Renal cortical epithelial cell (primary cell): ENCODE measurements at places on chromosomes 7 and 10.

GRCh38 chr7:103447073-103447960 is 1.3 kb upstream of the SLC26A5 start:
- DNase-seq: peak; percentile 34

GRCh38 chr7:26995666-26996065 is 100.1 kb downstream of the HOXA1 start:
- no peak for DNase-seq

DNA sequence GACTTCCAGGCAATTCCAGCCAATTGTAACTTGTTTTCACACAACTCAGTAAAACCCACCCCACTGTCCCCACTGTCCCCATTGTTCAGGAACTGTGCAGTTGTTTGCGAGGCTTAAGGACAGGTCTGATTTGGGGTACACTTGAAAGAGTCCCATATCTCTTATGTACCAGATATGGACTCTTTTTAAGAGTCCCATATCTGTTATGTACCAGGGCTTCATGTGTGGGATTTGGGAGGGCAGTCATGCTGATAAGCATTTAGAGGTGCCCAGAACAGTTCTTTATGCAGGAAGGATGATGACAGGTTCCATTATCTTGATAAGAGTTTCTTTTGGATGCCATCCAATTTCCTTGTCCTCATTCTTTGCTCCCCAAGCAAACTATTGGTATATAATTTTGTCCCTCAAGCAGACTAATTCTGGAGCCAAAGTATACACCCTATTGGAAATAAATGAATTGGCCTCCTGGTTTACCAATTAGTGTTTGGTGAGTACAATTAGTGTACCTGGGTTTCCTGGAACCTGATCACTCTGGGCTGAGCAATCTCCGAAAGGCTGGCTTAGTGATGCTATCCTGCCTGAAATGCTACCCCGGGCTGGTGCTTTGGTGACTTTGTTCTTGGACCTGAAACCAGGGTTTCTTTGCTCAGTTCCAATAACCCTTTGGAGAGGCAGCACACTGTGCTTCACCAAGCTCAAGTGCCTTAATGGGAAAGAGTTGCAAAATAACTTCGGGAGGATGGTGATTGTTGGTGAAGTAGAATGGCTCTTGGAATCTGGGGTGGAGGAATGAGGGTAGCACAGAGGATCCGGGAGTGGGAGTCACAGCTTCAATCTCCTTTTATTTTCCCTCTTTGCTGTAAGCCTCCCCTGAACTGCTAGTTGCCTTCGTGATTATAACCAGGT is 6.2 kb upstream of the DMBT1 start:
- no peak for DNase-seq

- DNase-seq: peak; percentile 68
Measured at GRCh38 chr7:133491846-133492652, 239.2 kb downstream of the EXOC4 start.

- DNase-seq: no peak
Measured at GRCh38 chr7:133367561-133367960, 114.7 kb downstream of the EXOC4 start.

DNA sequence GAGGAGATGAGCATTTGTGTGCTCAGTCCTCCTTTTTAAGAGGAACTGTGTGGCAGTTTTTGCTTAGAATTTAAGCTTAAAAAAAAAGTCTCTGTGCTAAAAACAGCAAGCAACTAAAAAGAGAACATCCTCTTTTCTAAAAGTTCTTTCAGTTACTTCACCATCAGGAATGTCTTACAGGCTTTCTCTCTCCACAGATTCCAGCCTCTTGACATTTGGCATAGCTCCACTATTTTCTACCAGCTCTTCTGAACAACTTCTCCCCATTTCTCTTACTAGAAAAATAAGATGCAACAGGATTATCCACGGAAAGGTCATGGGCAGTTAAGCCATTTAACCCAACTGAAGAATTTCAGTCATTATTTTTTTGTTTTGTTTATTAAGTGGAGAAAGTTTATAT is 13.2 kb downstream of the PCLO start:
- DNase-seq: peak; percentile 53

GRCh38 chr10:113720386-113720785 is 31.1 kb upstream of the PLEKHS1 start:
- DNase-seq: no peak

- no peak for DNase-seq
Measured at GRCh38 chr10:79230850-79231249, 116.4 kb upstream of the PPIF start.

DNA sequence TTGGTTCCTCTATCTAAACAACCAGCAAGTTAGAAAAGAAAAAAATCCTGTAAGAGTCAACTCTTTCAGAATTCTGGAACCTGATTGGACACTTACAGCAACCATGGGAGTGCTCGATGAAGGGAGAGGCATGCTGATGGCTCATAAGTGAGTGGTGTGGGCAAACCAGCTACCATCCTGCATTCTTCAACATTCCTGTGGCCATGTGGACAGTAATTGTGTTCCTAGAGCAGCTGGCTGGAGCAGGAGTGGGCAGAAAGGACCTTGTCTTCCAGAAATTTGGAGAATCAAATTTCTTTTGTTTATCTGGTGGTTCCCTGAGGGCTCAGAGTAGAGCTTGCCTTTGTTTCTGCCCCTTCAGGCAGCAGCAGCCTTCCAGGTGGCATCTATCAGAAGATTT is 22.5 kb upstream of the MYL7 start:
- peak; percentile 96 for DNase-seq

- DNase-seq: no peak
Measured at GRCh38 chr7:115722302-115722977, 308.1 kb downstream of the TFEC start.

DNA sequence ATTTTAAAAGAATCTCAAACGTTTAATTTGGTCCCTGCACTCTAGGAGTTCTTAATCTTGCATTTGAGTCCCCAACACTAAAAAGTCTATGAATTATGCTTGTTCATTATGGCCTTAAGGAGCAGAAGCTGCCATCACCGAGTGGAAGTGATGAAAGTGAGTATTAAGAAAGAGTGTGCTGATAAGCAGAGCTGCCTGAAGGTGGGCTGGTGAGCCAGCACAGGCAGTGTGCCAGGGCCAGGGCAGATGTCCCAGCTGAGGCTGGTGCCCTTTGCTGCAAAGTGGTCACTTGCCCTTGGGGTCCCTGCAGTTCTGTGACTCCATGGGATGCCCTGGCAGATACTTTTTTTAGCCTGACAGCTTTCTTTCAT is 72.9 kb upstream of the LOXL4 start:
- no peak for DNase-seq

DNA sequence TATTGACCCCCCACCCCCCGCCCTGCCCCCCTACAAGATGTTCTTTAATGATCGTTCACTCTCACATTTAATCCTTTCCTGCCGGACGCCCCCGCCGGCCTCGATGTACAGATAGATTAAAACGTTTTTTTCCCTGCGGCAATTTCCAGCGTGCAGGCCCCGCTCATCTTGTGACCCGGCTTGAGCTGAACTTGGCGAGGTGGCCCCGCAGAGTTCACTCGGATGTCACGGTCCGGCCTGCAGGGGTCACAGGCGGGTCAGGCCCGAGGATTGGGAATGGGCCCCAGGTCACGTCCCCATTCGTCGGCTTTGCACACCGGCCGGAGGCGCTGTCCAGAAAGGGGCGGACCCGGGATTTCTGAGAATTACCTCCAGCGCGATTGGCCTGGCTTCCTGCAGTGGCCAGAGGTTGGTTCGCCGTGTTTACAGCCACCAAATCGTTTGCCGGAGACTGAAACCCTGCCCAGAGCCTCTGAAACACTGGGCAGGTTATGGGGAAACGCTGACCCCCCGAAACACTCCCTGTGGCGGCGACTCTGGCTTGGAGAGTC is 1.9 kb upstream of the CYP26A1 start:
- DNase-seq: peak; percentile 30

DNA sequence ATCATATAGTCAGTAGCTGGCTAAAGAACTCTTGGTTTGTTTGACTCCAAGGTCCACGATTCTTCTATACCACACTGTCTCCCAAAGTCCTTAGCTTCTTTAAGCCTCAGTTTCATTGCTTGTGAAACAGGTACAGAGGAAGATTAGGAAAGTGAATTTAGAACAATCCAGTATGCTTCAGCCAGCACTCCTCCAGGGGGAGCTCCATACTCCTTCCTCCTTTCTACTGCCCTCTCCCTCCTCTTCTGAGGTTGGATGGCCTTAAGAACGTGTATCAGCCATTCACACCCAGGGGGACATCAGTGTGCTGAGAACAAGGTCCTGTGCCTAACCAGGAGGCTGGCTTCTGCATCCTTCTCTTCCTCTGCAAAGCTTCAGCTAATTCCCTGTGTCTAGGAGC is 54.8 kb upstream of the CALD1 start:
- peak; percentile 38 for DNase-seq

- peak; percentile 96 for DNase-seq
Measured at GRCh38 chr10:99775850-99776249, 6.6 kb upstream of the ABCC2 start.

DNA sequence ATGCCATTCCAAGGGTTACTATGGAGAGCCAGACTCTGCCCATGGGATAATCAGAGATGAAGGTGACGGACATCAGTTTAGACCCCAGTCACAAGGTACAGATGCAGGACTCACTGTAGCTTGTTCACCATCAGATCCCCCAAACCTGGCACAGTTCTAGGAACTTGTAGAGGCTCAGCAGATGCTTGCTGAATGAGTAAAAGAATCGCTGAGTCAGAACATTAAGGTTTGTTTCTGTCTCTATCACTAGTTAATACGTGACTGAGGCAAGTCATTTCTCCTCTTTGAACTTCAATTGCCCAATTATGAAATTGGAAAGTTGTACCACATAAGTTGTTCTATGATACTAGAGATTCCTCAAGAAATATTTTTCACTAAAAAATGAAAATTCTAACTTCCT is 65.1 kb downstream of the PPP1R3C start:
- DNase-seq: peak; percentile 84

GRCh38 chr10:5269791-5270190 is 73.2 kb downstream of the AKR1C4 start:
- no peak for DNase-seq

GRCh38 chr10:71657604-71658466 is 61.7 kb downstream of the C10orf105 start:
- DNase-seq: no peak

- DNase-seq: no peak
Measured at GRCh38 chr7:18064242-18064838, 36.7 kb upstream of the PRPS1L1 start.

- no peak for DNase-seq
Measured at GRCh38 chr10:95837783-95838182, 70.0 kb upstream of the CC2D2B start.

DNA sequence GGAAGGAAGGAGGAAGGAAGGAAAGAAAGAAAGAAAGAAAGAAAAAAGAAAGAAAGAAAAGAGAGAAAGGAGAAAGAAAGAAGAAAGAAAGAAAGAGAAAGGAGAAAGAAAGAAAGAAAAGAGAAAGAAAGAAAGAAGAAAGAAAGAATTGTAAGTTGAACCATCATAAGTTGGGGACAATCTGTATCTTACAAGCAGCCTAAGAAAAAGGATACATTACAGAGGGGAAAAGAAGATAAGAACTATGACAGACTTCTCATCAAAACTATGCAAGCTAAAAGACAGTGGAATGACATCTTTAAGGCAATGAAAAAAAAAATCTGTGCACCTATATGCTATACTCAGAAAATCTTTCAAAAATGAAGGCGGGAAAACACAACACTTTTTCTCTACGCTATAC is 50.3 kb upstream of the SP4 start:
- no peak for DNase-seq

- no peak for DNase-seq
Measured at GRCh38 chr10:1093696-1094095, 37.5 kb downstream of the WDR37 start.

GRCh38 chr7:13155188-13155587 is 467.8 kb downstream of the ARL4A start:
- no peak for DNase-seq

- no peak for DNase-seq
Measured at GRCh38 chr10:47365431-47366180, 17.4 kb downstream of the RBP3 start.

GRCh38 chr7:117051808-117052207 is 98.5 kb downstream of the ST7 start:
- DNase-seq: no peak
